ENCODE measurements at places on chromosomes 11 and 22.

- no peak for DNase-seq
Measured at GRCh38 chr11:120254788-120255518, 15.0 kb downstream of the POU2F3 start.

DNA sequence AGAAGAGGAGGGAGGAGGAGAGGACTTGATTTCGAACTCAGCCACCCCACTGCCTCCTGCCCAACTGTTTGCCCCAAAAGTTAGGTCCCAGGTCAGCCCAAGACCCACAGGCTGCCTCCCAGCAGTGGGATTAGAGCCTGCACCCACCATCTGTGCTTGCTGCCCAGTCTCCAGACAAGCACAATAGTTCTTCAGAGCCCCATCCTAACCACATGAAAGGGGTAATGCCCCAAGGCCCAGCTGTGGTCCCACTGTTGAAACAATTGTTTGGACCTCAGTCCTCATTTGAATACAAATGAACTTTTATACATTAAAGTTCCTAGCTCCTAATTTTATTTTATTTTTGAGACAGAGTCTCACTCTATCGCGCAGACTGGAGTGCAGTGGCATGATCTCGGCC, 5.4 kb upstream of the VPS51 start:
- no peak for DNase-seq

DNA sequence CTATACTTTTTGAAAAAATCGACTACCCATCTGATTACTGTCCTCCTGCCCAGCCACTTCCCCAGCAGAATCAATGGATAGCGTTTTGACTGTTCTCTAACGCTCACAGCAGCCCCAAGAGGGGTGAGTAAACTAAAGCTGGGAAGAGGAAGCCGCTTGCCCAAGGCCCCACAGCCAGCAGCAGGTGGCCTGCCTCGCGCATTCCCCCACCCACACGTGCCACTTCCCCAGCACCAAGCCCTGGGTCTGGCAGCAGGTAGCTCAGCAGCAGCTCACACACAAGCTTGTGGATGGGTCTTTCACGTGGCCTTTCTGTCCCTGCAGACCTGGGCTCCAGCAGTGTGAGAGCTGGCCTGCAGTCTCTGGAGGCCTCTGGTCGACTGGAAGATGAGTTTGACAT, 34.3 kb downstream of the TOM1 start:
- peak; percentile 44 for DNase-seq

DNA sequence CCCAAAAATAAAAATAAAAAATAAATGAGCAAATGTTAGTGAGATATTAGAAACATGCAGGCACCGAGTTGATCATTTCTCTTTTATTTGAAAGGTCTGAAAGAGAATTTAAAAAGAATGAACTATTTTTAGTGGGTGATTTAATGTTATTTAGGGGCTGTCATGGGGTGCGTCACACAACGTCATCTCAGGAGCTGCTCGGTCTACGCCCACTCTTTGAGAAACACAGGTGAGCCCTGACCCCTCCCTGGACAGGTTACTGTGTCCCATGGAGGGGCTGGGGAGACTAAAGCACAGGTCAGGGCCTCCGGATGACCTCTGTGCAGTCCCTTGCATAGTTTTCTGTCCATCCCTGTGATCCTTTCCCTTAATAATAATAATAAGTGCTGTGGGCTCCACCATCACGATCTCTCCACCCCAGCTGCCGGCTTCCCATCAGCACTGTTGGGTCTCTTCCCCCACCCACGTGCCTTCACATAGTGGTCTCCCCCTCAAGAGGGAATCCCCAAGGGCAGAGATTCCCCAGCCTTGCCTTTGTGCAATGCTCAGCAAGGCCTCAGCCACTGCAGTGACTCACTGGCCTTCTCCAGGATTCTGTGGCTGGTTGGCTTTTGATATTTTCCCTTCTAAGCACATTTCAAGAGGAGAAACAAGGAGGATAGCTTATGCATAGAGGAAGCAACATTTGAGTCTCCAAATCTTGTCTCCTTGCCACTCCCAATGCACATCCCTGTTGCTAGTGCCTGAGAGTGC, 159.9 kb downstream of the TTC17 start:
- DNase-seq = no peak

GRCh38 chr11:66607126-66607834, 9.2 kb upstream of the RBM14 start:
- no peak for DNase-seq
